ENCODE measurements at places on chromosomes 4 and X.

DNA sequence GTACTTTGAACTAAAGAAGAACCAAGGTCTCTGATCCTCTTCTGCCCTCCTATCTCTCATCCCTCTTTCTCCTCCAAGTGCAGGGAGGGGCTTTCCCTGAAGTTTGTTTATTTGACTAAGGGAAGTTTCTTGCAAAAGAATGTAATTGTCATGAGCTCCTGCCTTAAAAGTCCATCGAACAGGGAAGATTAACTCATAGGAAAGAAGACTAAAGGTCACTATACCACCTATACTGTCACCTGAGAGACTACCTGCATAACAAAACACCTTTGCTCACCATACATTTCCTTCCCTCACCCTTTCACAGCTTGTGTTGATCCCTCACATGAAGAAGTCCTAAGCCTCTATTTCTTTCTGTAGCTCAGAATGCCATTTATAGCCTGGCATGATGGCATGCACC lies 59.4 kb upstream of the C4orf54 start:
- no peak for DNase-seq

- DNase-seq = no peak
Observed at GRCh38 chr4:56633486-56633885, 47.6 kb downstream of the HOPX start.

GRCh38 chr4:161496-162284 lies 37.4 kb downstream of the ZNF718 start:
- no peak for DNase-seq

GRCh38 chr4:134505511-134505910 lies 303.9 kb upstream of the PABPC4L start:
- no peak for DNase-seq

DNA sequence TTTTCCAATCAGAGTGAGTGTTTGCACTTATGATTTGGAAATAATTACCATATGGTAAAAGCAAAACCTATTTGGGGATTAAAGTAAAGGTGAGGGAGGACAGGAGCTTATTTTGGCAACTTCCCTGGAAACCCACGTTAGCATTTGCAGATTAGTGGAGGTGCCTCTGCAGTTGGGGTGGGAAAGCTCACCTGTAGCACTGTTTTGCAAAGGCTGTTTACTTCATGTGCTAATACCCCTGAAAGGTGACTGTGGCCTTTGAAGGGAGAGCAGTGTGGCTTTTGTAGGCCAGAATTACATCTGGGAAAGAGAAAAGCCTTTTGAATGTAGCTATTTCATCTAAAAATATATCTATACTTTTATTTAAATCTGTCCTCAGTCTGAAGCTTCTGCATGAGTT lies 9.4 kb downstream of the SUPT20HL1 start:
- DNase-seq = no peak

DNA sequence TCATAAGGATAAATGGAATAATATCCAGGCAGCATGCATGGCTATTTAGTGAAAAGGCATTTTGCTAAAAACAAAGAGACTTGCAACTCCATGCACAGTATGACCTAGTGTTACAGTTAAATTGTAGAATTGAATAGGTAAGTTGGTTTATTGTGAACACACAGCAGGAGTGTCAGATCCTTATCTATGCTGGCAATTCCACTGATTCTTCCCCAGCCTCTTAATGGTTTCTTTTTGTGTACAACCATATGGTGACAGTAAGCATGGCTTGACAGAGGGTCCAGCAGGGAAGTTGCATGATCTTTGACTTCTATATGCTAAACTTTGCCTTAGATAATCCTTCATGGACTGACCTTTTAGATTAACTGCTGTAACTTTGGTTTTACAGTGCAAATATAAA lies 936.6 kb upstream of the EPHA5 start:
- no peak for DNase-seq

GRCh38 chrX:139179592-139179991 lies 350.9 kb upstream of the F9 start:
- DNase-seq = no peak

GRCh38 chr4:75710246-75710645 lies 14.1 kb upstream of the USO1 start:
- DNase-seq = no peak

GRCh38 chr4:8370106-8370787 lies 70.3 kb downstream of the ACOX3 start:
- DNase-seq = no peak

DNA sequence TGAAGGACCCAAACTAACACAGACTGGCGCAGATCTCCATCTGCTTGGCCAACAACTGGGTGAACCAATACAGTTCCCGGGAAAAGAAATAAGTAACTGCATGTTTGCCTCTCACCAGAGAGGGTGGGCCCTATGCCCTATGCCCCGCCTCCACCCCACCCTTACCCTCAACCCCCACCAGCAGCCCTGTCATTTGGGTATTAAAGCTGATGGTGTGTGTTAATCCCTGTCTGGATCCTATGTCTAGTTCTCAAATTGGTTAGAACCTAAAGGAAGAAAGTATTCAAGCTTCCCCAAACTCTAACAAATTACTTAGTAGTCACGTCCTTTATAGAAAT lies 19.0 kb downstream of the SMPX start:
- no peak for DNase-seq

DNA sequence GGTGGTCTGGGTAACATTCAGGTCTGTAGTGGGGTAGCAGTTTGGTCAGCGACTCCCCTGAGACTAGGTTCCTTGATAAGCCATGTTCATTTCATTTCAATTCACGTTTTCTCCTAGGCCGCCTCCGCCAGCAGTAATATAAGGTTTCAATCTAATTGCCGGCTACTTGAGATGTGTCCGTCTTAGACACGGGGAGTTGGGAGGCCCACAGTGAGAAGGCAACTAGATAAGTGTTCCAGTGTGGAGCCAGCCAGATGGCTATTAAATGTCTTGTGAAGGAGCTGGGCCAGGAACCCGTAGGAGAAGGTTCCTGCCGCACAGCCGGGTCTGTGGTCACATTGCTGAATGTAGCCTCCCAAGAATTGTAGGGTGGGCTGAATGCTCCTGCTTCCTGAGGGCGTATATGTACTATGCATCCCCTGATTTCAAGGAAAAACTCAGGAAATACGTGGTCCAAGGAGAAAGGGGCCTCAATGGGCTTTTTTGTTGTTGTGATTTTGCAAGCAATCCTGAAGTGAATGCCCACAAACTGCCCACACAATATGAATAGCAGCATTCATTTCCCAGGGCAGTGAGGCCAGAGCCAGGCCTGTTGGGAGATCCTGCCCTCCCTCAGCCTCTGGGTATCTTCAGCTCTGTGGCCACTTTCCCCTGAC lies 220.6 kb upstream of the RPL34 start:
- DNase-seq = no peak

- no peak for DNase-seq
Observed at GRCh38 chrX:139783030-139783429, 75.1 kb upstream of the MCF2 start.

- no peak for DNase-seq
Observed at GRCh38 chrX:39895218-39896110, 202.3 kb downstream of the BCOR start.

DNA sequence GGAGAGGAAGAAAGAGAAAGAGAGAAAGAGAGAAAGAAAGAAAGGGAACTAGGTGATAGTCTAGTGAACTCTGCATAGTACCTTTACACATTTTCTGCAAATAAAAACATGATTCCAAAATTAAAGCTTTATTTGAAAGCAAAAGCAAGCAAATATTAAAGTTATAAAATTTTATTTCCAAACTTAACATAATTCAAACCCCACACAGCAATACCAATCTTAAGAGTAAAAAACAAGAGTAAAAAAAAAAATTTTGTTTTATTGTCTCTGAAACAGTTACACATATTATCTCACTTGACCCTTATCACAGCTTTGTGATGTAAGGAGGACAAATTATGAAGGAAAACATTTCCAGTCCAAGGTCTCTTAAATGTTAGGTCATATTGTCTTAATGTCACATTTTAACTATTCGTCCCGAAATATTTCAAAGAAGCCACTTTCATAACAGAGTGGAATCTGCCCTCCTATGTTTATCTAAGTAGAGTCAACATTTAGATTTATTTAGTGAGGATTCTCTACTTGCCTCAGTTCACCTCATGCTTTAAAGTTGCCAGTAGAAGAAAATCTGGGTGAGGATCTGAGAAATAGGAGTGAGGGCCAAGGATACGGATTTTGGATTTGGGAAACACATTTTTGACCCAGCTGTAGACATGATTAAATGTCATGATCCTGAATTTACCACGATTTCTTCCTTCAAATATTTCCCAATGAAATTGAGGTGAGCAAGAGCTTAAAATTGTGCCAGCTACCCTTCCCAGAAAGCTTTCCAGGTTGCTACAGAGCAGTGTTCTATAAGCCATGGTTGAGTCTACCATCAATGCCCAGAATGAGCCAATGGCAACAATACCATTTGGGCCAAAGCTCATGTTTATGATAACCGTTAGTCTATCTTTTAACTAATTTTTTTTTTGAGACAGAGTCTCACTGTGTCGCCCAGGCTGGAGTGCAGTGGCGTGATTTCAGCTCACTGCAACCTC lies 7.5 kb upstream of the FGA start:
- DNase-seq = no peak

DNA sequence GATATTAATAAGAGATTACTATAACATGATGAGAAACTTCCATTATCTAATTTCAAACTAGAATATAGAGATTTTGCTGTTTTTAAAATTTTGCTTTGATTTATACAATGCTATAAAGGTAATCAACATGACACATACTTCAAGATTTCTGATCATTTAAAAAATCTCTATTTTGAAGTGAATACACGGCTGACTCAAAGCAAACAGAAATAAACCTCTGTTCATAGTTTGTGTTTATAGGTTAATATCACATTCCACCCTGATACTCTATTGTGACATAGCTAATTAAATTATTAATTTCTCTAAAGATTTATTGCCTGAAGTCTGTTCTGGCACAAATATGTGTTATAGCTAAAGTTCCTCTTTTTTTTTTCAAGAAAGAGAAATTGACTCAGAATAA lies 349.2 kb downstream of the TLL1 start:
- DNase-seq = no peak

DNA sequence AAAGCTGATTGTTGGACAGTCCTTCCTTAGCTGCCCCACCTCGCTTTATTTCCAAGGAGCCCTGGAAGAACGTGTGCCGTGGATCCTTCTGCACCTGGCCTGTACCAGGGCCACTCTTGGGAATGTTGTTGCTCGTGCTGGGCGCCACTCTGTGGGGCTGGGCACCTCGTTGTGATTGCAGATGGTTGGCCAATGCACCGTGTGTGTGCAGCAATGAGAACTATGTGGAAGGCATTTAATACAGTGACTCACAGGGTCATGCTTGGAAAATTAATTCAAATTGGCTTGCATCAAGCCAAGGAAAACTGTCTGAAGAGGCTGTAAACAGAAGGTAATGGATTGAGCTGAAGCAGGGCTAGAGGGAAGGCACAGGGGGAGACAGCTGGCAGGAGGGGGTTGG lies 37.0 kb upstream of the CD99L2 start:
- no peak for DNase-seq

DNA sequence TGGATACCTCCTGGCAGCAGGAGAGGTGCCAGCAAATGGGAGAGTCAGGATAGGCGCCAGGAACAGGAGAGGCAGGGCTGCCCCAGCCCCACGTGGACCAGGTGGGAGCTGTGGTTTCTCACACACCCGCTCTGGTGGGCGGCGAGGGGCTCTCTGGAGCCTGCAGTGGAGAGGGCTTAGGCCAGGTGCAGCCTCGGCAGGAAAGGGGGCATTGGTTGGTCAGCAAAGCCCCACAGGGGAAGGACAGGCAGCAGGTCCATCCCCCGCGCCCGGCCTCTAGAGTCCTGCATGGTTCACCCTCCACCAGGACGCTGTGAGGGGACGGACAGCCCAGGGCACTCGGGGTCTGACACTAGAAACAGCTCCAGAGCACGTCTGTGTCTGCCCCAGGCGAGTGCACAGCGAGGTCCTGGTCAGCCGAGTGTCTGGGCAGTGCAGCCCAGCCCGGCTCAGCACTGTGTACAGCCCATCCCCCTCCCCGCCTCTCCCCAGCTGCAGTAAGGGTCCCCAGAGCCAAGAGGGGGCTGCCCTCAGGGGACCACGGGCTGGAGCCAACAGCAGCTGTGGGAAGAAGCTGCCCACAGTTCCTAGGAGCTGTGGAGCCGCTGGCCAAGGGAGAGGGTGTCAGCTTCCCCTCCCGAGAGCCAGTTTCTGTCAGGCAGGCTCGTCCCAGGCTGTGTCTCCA lies 8.2 kb downstream of the ATP5ME start:
- DNase-seq = no peak

DNA sequence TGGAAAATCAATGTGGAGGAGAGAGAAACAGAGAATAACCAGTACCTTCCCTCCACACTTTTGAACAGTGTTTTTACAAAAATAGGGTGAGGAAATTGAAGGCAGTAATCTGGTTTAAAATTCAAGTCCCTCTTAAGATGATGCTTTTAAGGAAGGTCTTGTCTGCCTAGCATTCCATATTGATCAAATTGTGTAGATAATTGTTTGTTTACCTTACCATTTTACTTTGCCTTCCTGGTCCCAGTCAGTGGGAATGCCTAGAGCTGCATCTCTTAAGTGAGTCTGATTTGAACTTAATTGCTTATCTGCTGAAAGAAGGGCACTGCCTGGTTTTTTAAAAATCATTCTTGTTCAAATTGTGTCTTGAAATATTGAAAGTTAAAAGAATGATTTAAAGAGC lies 14.4 kb upstream of the MAOA start:
- no peak for DNase-seq

- DNase-seq = no peak
Observed at GRCh38 chr4:16250661-16251365, 24.5 kb upstream of the TAPT1 start.

DNA sequence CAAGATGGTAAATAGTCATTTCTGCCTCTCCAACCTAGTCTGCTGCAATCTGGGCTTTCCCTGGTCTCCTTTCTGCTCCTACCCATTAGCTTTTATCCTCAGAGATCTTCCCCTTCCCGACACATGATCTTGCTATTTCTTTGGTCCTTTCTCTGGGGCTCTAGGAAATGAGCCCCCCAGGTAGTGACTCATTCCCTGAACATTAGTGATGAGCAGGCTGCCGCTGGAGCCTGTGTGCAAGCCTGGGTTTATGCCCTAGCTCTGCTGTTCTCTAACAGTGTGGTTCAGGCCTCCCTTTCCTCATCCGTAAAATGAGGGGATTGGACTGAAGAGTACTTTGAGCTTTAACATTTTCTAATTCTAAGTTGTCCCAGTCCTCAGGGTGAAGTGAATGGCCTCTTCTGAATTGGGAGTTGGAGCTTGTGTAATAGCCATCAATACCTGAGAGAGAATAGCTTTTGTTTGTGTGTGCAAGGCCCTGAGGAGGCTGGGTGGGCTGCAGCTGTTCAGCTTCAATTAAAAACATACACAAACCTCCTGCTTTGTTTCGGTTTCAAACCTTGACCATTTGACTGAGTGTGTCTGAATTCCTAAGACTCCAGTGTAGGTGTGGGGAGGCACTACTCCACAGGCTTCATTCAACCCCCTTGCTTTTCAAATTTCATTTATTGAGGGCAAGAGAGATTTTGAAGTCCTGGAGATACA lies 115.6 kb upstream of the SCML1 start:
- no peak for DNase-seq

GRCh38 chrX:39096599-39096998 lies 295.3 kb downstream of the MID1IP1 start:
- no peak for DNase-seq

DNA sequence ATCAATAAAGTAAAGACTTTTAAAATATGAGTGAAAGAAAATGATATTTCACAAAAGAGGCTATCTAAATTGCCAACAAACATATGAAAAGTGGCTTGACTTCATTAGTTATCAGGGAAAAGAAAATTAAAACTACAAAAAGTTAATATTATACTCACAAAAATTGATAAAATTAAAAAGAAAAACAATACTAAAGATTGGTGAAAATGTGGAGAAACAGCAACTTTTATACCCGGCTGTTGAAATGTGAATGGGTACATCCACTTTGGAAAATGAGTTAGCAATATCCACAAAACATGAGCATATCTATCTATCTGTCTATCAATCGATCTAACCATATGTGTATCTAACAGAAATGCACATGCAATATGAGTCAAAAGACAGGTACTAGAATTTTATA lies 122.3 kb downstream of the ANAPC10 start:
- DNase-seq = no peak
